ENCODE measurements at places on chromosomes 12 and 14.

DNA sequence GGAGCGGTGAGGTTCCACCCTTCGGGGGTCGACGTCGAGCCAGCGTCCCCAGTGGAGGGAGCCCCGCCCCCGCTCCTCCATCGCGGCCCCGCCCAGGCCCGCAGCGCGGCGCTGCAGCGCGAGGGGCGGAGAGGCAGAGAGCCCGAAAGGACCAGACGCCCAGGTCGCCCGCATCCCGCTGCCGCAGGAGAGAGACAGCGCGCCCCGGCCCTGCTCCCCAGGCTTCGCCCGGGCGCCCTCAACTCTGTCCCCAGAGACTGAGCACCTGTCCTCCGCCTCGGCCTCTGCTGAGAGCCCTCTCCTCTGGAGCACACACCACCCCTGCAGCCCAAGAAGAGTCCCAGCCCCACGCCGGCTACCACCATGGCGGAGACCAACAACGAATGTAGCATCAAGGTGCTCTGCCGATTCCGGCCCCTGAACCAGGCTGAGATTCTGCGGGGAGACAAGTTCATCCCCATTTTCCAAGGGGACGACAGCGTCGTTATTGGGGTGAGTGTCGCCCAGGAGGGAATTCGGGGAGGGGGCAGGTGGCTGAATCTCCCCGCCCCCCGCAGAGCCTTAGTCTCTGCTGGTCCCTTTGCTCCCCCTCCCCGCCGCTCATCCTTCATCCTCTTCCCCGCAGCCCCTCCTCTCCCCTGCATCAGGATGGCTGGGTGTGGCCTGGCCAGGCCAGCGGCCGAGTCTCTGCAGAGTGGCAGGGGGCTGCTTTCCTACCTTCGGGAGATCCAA is at the start of gene KIF5A:
Gene KIF5A, plus strand, starts transcription at position 136 of the 732 bp plus-strand sequence. Its CDS starts 228 bp downstream, at position 364.
- no peak for DNase-seq

- DNase-seq = peak; percentile 62
Observed at GRCh38 chr12:23949348-23950209, at the start of gene SOX5. TSS of gene SOX5 (minus strand) at chr12:23949670. CDS start at chr12:23949601, 69 bp downstream.

DNA sequence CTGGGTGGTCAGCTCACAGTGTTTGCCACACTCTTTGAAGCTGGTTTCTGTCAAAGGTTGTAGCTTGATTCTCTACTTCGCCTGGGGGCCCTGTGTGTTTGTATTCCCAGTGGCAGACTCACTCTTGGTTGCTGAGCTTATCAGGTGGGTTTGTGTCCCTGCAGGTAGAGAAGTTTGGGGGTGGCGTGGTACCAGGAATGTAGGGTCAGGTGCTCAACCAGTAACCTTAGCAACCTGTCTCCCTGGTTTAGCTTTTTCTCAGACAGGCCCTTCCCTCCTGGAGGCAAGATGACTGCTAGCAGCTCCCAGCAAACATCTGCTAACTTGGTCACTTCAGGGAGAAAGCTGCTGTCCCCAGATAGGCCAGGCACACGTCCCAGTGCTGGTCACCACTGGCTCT is 352.2 kb downstream of the AACS start:
- DNase-seq = no peak

- no peak for DNase-seq
Observed at GRCh38 chr12:113022563-113023297, 33.8 kb upstream of the DTX1 start.

DNA sequence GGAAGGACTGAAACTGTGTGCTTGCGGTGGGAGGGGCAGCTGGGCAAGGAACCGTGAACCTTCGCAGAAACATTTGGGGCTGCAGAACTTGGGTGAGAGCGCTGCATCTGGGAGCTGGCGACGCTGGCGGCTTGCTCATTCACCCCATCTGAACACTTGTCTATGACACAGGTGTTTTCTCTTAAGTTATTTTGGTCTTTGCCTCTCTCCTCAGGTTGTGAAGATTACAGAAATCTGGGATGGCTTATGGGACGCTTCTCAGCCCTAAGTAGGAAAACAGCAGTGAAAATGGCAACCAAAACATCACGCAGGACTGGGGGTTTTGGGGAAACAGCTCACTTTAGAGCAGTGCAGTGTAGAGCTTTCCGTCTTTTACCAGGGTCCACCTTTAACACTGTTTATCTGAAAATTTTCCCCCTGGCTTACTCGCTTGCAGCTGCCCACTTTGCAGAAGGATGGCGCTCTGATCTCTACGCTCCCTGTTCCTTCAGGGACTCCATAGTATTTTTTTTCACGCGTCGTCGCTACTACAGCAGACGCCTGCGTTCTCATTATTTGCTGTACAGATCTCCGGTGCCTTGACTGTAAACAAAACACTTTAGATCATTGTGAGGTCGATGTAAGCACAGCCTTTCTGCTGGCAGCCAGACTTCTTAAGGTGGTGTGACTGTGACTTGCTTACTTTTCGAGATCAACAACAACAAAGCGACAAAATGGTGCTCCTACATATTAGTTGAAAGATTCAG is 2.7 kb upstream of the CDKN1B start:
- peak; percentile 30 for DNase-seq

GRCh38 chr12:108772891-108773797 is 41.8 kb upstream of the CORO1C start:
- no peak for DNase-seq

- peak; percentile 41 for DNase-seq
Observed at GRCh38 chr14:73712540-73713180, 1.5 kb downstream of the PNMA1 start.
